DND-41 (cell line): ENCODE measurements at places on chromosomes 3 and 15.

DNA sequence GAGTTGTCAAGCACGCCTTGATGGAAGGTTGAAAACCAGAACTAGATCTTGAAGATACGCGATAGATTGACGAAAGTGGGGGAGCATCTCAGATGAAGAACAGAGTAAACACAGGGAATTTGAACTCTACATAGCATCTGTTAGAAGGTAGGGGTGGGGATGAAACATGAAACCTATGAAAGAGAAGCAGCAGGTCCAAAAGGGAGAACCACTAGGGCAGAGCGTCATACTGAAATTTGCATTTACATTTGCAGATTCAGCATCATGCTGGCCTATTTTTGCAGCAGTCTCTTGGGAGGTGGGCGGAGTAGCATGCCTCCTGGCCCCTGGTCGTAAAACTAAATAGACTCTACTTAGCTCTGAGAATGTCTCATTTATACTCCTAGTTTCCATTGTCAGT, 46.1 kb upstream of the RASGRP1 start:
- no peak for DNase-seq

GRCh38 chr3:34634939-34635338, 836.5 kb downstream of the PDCD6IP start:
- no peak for DNase-seq

DNA sequence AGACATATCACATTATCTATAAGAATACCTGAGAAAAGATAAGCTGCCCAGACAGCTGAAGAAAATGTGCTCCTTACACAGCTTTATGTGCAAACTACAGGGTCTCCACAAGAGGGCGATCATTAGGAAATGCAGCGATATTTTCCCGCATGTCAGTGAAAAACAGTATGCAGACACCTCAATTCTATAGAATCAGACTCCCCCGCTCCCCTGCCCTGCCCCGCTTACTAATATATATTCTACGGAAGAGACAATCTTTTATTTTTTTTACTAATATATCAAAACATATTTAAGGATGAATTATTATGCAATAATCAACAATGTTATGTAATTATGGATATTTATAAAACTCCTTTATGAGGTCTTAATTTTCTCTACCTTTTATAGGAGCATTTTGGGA, 681.3 kb downstream of the ROBO1 start:
- DNase-seq = peak; percentile 38

GRCh38 chr3:124631727-124632126, 98.5 kb upstream of the UMPS start:
- no peak for DNase-seq

DNA sequence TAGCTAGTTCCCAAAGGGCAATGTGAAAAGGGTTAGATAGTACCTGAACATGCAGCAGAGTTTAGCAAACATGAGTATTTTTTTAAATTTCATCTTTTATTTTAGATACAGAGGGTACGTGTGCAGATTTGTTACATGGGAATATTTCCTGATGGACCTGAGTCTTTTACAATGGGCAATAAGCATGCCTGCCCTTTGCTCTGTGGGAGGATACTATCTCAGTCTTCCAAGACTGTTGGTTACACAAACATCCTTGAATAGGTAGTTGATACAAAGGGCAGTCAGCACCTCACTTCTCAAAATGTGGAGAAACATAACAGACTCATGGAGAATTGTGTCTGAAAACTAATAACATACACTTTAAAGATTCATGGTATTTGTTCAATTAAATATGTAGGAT, 103.3 kb downstream of the GOLIM4 start:
- no peak for DNase-seq

DNA sequence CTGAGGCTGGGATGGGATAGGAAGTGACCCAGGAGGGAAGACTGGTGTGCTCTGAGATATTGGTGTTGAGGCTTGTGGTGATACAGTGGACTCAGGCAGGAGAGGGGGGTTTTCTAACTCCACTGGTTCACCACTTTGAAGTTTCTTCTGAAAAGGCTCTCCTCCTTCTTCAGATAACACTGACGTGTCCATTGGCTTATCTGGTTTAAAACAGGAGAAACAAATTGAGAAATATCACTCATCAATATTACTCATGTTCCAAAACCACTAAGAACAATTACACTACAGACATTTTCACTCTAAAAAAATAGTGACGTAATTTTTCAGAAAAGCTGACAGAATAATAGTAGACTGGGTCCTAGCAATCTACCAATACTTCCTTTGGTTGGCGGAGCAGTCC, 23.1 kb downstream of the TP53BP1 start:
- no peak for DNase-seq

DNA sequence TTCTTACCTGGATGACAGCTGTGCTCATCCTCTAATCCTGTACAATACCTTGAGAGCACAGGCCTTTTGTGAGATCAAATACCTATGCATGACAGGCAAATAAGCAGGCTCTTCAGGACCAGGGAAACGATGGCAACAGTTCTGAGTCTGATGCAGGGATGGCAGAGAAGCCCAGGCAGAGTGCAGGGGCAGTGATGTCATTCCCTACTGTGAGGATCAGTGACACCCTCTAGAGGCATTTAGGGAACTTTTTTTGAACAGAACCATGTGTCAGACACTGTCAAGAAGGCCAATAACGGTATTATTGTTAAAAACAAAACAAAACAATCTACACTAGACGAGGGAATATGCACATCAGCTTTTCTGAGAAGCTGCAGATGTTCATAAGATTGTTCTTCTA, 314.8 kb upstream of the CTDSPL start:
- DNase-seq = no peak

DNA sequence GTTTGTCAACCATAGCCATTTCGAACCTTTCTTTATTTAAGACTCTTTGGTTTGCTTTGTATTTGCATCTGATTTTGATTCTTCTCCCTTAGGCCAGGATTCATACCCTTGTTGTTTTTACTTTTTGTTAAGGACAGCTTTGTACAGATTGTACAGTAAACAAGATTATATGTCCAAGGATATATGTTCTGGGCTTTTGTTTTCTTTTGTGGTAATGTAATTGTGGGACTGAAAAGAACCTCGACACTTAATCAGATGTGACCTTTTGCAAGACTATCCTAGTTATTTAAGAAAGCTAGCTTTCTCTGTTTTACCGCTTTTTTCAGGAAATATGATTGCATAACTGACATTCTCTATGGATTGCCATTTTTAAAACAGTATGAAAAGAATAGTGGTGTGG, 67.0 kb upstream of the SAMMSON start:
- no peak for DNase-seq

- DNase-seq = no peak
Measured at GRCh38 chr3:141250342-141250741, 18.7 kb downstream of the PXYLP1 start.

GRCh38 chr15:71777216-71777943, 33.0 kb upstream of the NR2E3 start:
- no peak for DNase-seq

DNA sequence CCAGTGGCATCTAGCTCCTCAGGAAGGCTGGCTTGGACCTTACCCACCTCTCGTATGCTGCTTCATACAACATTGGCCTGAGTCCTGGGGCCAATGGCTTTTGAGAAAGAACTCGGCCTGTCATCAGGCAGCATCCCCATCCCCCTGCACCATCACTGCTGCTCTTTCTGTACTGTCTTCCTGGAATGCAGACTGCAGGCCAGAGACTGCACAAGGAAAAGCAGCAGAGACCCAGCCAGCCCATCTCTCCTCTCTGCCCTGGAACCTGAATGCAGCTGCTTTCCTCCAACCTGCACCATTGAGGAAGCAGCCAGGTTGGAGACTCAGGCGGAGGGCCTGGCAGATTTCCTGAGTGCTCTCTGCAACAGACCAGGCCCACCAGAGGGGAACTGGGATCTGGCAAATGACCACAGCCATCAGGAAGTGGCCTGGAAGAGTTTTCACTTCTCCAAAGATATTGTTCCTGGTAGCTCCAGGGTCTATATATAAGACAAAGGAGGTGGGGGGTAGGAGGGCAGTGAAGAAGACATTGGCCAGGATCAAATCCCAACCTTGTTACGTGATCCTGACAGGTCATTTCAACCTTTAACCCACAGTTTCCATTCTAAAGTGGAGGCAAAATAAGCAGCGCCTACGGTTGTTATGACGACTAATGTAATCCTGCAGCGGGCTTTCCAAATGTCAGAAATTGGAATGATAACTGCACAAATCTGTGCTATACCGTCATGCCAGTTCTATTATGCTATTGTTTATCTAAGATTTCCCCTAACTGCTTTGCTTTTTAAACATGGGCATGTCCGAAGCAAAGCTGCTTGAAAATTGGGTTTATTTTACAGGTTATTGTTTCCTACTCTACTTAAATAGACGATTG, 24.4 kb upstream of the RAB7A start:
- DNase-seq = no peak

- DNase-seq = no peak
Measured at GRCh38 chr15:42338500-42338899, 20.8 kb upstream of the CAPN3 start.

GRCh38 chr3:99409961-99410360, 228.4 kb upstream of the COL8A1 start:
- DNase-seq = no peak

GRCh38 chr3:33639889-33640288, 78.2 kb downstream of the CLASP2 start:
- DNase-seq = no peak

DNA sequence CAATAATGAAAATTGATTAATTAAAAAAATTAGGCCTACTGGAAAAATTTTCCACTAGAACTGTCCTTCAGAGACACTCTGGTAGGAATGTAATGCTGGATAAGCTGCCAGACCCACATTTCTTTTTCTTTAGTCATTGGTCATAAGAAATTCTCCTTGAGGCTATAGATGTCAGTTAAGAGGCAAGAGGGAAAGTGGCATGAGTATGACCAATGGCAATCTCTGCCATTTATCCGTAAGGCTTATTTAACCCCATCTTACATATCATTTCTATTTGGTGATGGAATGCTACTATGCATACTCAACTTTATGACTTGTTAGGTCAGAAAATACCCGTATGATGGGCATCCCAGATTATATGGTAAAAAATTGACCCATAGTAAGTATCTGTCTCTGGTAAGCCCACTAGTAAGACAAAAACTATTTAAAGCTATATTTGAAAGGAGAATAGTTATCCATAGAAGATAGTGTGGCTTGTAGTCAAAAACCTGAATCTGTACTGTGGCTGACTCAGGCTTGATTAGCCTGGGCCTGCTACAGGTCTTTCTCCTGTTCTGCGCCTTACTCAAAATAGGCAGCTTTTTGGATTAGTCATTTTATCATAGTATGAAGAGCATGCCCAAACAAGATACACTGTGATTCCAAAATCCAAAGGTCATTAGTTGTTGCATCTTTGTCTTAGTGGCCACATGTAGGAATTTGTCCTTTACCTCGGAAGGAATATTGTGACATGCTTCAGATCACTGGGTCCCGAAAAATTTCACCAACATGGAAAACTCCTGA, 314.7 kb downstream of the PYDC2 start:
- no peak for DNase-seq

GRCh38 chr3:148280623-148281242, 417.0 kb upstream of the AGTR1 start:
- DNase-seq = no peak

GRCh38 chr3:113117511-113118234, 93.7 kb upstream of the BOC start:
- DNase-seq = no peak

- DNase-seq = peak; percentile 20
Measured at GRCh38 chr3:43286841-43287499, 630 bp downstream of the SNRK start.

DNA sequence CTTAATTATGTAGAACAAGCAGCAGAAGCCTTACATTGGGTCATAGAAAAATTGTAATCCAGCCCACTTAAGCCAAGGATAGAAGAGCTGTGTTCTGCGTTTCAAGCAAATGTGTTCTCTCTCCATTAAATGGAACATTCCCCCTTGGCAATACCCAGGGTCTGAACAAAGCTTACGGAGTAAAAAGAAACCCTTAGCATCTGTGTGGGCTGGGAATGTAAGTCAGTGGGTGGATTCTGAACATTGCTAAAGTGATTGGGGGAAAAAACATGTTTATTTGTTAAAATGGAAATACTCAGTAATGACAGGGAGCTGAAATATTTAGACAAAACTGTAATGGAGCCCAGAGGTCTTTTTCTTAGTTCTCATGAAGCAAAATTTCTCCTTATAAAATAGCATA, 147.4 kb downstream of the DUT start:
- DNase-seq = no peak

DNA sequence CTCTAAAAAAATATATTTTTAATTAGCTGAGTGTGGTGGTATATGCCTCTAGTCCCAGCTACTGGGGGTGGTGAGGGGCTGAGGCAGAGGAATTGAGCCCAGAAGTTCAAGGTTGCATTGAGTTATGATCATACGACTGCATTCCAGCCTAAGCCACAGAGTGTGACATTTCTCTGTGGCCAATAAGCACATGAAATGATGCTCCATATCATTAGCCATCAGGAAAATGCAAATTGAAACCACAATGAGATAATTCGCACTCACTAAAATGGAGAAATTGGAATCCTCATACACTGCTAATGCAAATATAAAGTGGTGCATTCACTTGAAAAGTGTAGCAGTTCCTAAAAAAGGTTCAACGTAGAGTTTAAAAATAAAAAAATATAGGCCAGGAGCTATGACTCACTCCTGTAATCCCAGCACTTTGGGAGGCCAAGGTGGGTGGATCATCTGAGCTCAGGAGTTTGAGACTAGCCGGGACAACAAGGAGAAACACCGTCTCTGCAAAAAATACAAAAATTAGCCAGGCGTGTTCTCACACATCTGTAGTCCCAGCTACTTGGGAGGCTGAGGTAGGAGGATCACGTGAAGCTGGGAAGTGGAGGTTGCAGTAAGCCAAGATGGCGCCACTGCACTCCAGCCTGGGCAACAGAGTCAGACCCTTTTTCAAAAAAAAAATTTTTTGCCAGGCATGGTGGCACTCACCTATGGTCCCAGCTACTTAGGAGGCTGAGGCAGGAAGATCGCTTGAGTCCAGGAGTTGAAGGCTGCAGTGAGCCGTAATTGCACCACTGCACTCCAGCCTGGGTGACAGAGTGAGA, 35.2 kb downstream of the IFT122 start:
- DNase-seq = no peak

- DNase-seq = no peak
Measured at GRCh38 chr3:50208677-50209344, 3.7 kb downstream of the SLC38A3 start.

DNA sequence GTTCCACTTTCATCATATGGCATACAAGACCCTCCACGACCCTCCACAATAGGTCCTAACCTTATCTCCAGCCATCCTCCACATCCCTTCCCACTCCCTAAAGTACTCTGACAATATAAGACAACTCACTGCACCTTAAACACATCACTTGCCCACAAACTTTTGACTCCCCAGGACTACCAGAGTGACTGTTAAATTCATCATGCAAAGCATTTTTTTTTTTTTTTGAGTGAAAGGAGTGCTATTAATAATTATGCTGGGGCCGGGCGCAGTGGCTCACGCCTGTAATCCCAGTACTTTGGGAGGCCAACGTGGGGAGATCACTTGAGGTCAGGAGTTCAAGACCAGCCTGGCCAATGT, 55.8 kb downstream of the OSBPL10 start:
- no peak for DNase-seq
